Aorta (tissue), 5 donors: ENCODE measurements at places on chromosomes 1 and 21.
A peak's percentile ranks its signal among the peaks of the same experiment; 100 is the strongest.

DNA sequence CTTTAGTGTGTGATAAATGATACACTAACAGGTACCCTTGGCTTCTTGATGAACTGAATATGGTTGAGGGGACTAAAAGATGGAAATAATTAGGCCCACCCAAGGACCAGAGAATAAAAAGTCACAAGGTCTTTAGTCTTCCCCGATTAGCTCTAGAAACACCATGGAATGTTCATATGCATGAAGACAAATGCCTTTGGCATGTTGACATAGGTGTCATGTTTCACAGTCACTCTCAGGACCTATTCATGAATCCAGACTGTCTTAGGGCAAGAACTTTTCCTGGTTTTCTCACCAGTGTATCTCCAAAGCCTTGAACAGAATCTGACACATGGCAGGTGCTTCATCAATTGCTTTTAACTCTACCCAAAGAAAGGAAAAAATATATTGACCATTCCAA is 412.8 kb downstream of the AJAP1 start:
- DNase-seq, result no peak

- DNase-seq, result no peak
Observed at GRCh38 chr1:207069061-207069460, 16.0 kb downstream of the PFKFB2 start.

GRCh38 chr1:90834886-90835660 is 118.0 kb upstream of the BARHL2 start:
- no peak for DNase-seq

- DNase-seq, result no peak
Observed at GRCh38 chr1:207883104-207883651, 27.7 kb downstream of the CD34 start.

GRCh38 chr1:66275601-66276023 is 258.3 kb upstream of the SGIP1 start:
- DNase-seq, result peak; percentile 69

- peak; percentile 69 for DNase-seq
Observed at GRCh38 chr21:46194374-46195334, 10.4 kb upstream of the SPATC1L start.

- DNase-seq, result no peak
Observed at GRCh38 chr1:228445490-228445842, 28.8 kb upstream of the TRIM17 start.

GRCh38 chr1:204513117-204513716 is 3.0 kb upstream of the MDM4 start:
- no peak for DNase-seq

DNA sequence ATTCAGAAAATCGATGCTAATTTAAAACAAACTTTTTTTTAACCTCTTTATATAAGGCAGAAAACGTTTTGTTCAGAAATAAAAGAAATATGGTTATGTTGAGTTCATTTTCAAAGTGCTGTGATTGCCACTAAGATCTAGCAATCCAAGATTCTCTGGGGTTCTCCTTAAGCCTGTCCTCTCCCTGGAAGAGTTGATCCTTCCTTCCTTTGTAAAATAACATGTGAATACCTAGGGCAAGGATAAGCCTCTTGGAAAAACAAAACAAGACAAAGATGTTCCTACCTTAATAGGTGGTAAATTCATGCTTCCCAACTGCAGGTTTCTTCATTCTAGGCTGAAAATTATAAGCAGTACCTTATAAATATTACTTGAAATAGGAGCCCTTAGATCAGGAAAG is 18.0 kb upstream of the FOXD3 start:
- no peak for DNase-seq

GRCh38 chr1:221100611-221101010 is 221.4 kb downstream of the HLX start:
- DNase-seq, result no peak

DNA sequence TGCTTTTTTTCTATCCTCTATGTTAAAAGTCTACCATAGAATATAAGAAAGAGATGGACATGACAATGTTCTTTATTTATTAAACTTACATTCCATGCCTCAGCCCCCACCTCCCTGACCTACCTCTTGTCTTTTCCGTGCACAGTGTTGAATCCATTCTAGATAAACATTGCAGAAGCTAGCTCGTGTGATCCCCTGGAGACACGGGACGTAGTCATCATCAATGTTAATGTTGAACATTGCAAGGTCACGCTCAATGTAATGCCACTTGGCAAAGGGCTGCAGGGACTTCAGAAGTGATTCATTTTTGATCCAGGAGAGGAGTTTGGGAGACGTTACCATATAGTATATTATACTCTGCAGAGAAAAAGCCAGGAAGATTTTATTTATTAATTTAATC is 66.4 kb downstream of the NTPCR start:
- no peak for DNase-seq

DNA sequence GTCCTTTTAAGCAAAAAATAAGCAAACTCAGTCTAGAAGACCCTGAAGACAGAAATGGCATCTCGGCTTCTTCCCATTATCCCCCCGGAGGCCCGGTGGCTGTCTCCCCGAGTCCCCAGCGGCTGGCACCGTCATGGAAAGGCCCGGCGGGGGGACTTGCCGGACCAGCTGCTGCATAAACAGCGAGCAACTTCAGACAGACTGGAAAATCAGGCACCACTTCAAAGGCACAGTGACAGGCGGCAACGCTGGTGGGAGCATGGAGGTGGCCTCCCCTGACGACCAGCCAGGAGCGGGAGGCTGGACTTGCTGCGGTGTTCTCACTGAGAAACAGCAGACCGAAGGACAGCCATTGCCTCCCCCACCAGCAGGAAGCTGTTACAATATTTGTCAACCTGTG is 18.4 kb upstream of the C1QA start:
- DNase-seq, result no peak

DNA sequence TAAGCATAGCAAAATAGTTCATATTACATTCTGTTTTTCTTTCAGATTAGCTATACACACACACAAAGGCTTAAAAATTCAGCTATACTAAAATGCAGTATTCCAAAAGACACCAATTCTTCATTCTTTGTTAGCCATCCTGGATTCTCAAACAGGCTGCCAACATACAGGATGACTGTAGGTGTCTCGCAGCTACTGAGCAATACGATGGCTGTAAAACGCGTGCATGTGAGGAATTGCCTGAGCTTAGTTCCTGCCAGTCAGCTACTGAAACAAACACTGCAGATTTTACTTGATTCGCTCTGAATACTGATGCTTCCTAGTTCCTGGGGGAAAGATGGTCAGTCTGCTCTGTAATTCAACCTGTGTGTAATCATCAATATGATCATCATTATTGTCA is 24.7 kb upstream of the HMGN1 start:
- no peak for DNase-seq

- no peak for DNase-seq
Observed at GRCh38 chr1:199913318-199913717, 114.2 kb upstream of the NR5A2 start.

DNA sequence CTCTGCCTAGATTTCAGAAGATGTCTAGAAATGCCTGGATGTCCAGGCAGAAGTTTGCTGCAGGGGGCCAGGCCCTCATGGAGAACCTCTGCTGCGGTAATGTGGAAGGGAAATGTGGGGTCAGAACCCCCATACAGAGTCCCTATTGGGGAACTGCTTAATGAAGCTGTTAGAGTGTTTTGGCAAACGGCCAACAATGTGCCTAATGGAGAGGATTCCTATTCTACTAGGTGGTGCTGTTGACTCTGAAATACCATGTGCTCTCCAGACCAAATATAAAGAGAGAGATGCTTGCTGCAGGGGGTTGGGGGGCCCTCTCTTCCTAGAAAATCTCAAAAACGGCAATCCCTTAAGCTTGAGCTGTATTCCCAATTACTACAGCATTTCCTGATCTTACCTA is 57.1 kb upstream of the DR1 start:
- DNase-seq, result no peak

GRCh38 chr21:34123609-34124008 is 50.2 kb downstream of the MRPS6 start:
- DNase-seq, result no peak

DNA sequence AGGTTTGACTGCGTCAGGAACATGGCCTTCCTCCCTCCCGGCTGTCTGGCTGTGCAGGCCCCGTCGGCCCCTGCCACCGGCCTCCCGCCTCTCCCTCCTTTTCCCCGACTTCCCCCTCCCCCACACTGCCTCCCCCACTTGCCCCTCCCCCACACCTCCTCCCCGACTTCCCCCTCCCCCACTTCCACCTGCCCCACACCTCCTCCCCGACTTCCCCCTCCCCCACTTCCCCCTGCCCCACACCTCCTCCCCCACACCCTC is 52.6 kb downstream of the SLC19A1 start:
- no peak for DNase-seq

DNA sequence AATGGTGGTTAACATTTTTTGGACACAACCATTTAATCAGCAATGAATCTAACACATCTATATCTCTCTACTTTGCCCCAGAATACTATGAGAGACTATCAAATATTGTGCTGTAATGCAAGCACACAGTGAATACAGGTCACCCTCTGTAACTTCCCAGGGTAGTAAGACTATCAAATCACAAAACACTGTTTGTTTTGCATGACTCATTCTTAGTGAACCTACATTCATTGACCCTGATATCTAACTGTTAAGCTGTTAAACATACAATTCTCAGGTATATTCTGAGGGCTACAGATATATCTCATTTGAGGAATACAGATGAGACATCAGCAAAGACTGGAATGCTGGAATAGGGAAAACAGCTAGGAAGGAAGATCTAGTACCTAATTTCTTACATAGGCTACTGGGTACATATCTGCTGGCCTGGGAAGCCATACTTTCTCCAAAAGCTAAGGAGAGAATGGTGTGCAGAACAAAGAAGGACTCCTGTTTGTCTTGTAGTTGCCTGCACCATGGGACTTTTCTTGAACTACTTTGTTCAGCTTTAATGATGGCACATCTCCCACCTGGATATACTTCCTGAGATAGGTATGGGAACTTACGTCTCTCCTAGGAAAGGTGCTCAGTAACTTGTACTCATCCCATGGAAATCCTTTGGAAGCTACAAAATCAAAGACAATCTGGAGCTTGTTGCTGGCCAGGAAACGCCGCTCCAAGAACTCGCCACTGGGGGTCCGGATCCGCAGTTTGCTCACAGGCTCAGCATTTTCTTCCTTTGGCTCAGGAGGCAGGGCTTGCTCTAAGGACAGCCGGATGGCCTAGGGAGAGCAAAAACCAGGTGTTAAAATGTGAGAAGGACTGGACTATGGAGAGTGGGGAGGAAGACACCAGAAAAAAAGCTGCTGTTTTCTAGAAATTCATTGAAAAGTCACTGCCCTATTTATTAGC is 51.9 kb upstream of the DMRTA2 start:
- no peak for DNase-seq

DNA sequence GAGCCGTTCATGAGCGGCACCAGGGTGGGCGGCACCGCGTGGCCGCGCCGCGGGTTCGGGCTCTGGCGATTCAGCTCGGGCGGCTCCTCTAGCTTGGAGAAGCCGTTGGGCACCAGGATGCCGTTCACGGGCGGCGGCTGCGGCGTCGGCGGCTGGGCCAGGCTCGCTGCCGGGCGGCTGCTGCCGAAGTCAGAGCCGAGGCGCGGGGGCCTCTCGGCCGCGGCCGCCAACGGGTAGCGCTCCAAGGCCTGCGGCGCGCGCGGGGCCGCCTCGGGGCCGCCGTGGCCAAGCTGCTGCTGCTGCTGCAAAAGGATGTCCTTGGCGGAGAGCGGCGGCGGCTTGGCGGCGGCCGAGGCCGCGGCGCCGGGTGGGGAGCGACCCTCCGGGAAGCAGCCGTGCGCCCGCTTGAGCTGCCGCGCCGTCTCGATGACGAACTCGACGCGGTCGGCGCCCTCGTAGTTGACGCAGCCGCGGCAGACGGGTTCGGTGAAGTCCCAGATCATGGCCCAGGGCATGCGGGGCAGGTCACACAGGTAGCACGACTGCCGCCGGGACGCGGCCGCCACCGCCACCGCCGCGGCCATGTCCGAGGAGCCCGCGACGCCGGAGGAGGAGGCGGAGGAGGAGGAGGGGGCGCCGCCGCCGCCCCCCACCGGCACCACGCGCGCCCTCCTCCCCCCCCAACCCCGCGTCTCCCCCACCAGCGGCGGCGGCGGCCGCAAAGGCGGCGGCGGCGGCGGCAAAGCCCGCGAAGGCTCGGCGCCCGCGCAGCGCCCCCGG is 877 bp downstream of the IRF2BP2 start:
- DNase-seq, result peak; percentile 74

DNA sequence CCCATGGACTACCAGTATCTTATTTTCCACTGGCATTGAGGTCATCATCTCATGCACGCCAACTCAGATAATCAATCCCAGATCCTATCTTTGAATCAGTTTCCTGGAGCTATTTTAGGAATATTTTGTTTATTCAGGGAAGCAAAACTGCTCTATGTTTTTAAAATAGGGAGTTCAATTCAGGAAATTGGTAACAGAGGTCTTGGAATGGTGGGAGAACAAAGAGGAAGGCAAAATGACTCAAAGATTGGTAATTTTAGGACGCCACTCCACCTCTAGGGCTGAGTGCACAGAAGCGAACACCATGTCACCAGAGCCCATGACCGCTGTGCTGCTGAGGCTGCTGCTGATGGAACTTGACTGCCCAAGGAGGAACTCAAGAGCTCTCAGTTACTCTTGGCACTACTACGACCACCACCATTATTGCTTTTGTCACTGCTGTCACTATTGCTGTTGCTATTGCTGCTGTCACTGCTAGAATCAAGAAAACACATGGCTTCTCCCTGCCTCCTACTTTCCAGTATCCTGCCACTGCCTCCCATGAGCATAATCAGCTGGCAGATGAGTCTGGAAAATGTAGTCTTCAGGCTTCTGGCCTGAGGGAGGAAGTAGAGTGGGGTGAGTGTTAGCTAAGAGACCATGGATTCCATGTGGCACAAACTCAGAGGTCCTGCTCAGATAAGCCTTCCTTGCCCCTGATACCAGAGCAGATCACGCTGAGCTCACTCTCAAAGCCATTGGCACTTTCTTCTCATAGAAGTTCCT is 71.6 kb upstream of the CNIH3 start:
- DNase-seq, result no peak
